ENCODE measurements at places on chromosomes 7 and 10.

- DNase-seq: no peak
Observed at GRCh38 chr7:7861211-7861633, 107.4 kb upstream of the GLCCI1 start.

DNA sequence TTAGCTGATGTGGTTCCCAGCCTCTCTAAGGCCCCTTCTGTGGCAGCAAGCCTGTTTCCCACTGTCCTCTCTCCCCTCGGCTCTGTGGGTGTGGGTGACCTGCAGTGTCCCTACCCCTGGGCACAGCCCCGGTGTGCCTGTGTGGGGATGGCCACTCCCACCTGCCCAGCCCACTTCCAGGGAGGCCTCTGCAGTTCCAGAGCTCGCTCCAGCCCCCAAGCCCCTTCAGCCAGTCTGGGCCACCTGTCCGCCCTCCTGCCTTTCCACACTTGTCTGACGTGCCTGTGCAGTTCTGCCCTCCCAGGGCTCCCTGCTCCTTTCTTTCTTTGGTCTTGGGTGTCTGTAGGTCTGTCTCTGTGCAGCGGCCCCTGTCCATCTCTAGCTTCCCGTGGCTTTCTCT lies 127.0 kb upstream of the PPIF start:
- no peak for DNase-seq

DNA sequence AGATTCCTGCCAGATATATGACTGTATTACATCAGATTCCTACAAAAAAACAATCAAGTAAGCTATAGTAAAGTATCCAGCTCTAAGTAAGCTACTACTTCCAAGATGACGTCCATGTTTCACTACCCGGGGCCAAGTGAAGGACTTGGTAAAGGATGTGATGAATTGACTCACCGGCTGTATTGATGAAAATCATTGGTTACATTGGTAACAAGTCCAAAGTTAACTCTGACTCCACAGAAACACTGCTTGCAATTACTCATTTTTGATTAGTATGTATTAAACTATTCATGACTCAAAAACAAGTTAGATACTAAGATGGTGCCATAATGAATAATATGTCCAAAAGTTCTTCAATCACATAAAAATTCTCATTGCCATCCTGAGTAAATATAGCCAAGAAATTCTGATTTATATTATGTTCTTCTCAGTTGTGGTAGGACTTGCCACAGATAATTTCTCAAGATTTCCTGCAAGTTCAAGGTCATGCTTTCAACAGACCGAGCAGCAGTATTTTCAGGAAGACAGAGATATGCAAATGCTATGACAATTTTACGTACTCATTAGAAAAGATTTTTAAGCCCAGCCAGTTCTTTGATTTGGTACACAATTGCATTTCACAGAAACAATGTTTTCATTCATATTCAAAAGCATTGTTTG lies 12.6 kb upstream of the DNAJC1 start:
- DNase-seq: peak; percentile 26

- DNase-seq: no peak
Observed at GRCh38 chr10:8060010-8060703, 5.7 kb downstream of the GATA3 start.

DNA sequence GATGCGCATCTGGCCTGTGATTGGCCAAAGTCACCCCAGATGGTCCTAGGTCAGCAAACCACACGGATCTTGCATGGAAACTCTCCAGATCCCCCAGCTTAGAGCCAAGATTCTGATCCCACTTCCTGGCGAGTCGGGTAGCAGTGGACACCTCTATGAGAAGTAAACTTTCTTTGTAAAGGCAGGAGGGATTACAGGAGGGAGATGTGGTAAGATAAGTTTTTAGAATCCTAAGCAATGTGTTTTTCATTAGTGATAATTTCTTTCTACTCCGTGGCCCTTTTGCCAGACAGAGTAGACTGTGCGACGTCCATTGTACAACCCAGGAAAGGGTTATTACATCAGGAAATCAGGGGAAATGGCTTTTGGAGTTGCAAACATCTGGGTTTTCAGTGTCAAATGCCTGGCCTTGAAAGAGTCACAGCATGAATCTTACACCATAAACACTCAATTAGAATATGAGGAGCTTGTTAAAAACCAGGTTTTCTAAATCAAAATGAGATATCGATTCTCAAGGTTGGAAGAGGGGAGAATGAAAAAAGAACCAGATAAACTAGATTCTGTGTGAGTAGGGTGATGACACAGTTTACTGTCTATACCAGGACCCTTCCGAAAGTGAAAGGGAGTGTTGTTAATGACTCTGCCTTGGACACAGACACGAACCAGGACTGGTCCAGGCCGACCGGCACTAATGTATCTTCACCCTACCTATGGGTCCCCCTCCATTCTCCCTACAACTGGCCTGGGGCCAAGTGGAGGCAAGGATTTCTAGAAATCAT lies 61.9 kb upstream of the WAC start:
- DNase-seq: no peak

DNA sequence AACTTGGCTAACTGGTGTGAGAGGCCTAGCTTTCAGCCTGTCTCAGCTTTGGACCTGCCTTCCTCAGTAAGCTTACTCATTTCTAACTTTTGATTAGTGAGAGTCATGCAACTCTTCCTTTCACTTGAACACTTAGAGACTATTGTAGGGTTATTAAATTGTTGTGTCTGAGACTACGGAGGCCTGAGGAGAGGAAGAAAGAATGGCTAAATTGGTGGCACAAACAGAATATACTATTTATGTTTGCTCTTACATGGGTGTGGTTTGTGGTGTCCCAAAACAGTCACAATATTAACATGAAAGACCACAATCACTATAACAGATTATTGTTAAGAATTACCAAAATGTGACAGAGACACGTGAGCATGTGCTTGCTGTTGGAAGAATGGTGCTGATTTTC lies 82.1 kb downstream of the TRIM24 start:
- no peak for DNase-seq

DNA sequence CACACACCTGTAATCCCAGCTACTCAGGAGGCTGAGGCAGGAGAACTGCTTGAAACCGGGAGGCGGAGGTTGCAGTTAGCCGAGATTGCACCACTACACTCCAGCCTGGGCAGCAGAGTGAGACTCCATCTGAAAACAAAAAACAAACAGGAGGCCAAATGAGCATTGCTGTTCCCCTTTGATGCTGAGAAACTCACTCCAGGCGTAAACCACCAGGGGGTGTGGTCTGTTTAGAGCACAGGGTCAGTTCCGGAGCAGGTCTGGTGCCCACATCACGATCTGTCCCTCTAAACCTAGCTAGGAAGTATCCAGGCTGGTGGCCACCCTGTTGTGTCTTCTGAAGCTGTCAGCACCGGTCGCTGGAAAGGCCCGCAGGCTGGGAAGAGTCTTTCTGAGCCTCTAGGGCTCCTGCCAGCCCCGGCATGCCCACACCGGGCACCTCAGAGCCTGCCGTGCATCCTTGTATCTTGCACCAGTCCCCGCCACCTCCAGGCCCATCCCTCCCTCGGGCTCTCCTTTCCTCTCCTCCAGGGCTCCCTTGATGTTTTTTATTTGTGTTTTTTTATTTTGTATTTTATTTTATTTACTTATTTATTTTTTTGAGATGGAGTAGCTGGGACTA lies 66.3 kb upstream of the SH2B2 start:
- DNase-seq: no peak

GRCh38 chr7:134200970-134201369 lies 73.8 kb downstream of the LRGUK start:
- DNase-seq: no peak

GRCh38 chr7:17584822-17585221 lies 286.4 kb downstream of the AHR start:
- no peak for DNase-seq

DNA sequence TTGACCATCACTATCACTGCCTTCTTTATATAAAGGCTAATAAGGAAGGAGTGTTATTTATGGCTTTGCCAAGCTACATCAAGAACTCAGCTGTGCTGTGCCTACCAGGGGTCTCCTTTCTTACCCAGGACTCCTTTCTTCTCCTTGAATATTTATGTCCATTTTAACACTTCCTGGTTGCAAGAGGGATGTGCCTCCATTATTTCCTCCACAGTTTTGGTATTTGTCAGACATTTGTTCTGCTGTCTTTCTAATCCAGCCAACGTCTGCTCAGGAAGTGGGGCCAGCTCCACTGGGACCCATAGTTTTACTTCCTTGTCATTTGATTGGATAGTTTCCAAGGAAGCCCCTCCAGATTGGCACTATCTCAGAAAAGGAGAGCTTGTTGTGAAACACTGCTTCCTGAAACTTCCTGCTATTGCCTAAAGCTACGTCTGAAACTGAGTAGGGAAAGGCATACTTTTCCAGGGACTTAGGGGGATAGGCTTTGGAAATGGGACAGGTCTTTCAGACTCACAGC lies 6.6 kb upstream of the STRIP2 start:
- DNase-seq: no peak

- no peak for DNase-seq
Observed at GRCh38 chr10:76393875-76394706, 962.7 kb downstream of the LRMDA start.

GRCh38 chr7:137862358-137862757 lies 15.6 kb upstream of the DGKI start:
- DNase-seq: no peak

DNA sequence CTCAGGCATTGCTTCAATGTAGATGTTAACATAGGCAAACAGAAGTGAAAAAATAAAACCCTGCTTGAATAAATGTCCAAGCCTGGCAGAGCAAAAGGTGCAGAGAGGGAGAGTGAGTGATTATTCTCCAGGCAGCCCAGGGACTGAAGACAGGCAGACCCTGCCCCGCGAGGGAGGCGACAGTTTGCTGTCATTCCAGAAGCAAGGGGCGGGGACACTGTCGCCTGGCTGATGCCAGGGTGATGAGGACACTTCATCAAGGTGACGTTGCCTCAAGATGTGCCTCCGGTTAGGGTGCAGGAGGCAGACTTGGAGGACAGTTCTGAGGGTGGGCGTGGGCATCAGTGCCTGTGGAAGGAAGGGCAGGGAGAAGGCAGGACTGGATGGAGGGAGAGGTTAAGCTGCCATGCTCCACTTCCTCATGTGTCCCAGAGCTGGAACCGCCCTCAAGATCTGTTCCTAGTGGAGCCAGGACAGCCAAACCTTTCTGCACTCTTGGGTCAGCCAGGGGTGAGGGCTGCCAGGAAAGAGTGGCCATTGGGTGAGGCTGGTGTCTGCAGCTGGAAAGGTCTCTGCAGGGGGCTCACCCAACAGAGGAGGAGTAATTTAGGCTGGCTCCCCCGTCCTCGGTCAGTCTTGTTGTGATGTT lies 560.5 kb upstream of the MKI67 start:
- no peak for DNase-seq

GRCh38 chr10:70500812-70501301 lies 22.3 kb downstream of the PALD1 start:
- DNase-seq: peak; percentile 22

- no peak for DNase-seq
Observed at GRCh38 chr7:96734343-96734742, 24.7 kb upstream of the SEM1 start.

DNA sequence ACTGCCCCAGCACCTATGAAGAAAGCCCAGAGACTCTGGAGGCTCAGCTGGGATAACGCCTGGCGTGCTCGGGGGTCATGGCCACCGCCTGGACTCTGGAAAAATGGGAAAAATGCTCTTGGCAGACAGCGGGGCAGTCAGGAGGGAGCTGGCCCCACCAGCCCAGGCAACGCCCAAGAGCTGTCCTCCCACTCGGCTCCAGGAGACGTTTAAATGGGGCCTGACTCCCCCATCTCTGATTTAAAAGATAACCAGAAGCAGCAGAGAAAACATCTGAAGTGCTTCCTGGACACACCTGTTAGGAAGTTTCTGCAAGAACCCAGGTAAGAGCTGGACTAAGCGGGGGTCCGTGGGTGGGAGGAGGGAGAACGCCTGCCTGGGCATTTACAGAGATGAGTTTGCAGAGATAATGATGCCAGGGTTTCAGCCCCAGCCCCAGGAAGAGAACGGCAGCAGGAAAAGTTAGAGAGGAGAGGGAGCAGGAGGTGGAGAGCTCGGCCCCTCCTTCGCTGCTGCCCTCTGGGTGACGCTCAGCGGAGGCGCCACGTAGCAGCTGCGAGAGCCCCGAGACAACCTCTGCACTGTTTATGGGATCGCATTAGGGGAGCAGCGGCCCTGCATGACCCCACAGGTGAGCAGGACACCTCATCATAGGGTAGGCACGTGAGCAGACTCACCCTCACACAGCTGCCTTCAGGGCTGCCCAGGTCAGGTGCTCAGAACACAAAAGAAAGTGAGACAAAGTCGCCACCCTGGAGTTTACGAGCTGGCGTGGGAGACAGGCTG lies 83.5 kb upstream of the INSIG1 start:
- DNase-seq: no peak

DNA sequence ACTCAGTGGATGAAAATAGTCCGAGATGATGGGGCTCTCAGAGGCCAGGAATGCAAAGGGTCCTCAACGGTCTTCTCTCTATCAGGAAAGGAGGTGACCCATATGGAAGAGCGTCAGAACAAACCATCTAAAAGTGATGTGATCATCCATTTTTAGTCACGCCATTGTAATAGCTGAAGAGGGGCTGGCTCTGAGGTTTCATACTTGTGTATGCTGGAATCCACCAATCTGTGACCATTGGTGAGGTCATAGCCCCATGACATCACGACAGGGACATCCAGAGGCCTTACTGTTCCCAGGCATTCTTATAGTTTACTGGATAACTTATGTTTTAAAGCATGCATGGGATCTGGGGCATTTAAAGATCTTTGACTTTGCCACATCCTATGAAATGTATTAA lies 83.6 kb downstream of the C10orf90 start:
- no peak for DNase-seq

DNA sequence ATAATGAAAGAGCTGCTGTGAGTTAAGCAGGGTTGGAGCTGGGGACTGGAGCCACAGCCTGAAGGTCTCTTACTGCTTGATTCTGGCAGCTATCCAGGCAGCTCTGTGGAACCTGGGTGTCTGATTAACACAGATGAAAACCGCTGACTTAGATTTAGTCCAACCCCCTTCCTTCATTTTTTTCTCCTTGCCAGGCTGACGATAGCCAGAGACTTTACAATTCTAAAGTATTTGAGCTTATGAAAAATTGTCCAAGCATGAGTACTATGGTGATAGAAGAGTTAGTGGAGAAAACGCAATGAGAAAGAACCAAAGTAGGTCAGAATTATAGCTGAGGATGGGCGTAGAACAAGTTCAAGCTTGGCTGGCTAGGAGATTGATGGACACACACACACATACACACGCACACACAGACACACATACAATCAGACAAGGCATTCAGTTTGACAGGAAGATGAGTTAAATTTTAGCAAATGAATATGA lies 13.5 kb upstream of the GPR85 start:
- no peak for DNase-seq
